Stimulated activated CD4-positive, alpha-beta T cell treated with anti-CD3 and anti-CD28 coated beads, Interleukin-1b, Interleukin-23, amount 100 ng/mL, for 1 hour (primary cell): ENCODE measurements at places on chromosomes 4 and X.

- no peak for DNase-seq
Measured at GRCh38 chr4:103086551-103086950, 10.0 kb upstream of the SLC9B2 start.

GRCh38 chr4:165709516-165709915 lies 163.5 kb upstream of the TLL1 start:
- DNase-seq, result no peak

- DNase-seq, result no peak
Measured at GRCh38 chrX:12987900-12988594, 13.1 kb downstream of the TMSB4X start.

DNA sequence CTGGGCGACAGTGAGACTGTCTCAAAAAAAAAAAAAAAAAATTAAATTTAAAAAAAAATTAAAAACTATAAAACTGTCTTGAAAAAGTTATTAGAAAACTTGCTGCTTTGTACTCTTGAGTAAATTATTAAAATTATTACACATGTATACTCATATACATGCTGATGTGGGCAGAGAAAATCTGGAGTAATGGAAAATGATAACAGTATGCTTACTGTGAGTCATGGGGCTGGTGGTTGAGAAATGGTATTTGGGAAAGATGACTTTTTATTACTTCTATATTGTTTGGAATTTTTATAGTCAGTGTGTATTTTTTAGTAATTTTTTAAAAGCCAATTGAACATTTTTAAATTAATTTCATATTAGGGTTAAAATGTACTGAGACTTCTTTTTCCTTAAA lies 7.5 kb downstream of the YY2 start:
- DNase-seq, result no peak

DNA sequence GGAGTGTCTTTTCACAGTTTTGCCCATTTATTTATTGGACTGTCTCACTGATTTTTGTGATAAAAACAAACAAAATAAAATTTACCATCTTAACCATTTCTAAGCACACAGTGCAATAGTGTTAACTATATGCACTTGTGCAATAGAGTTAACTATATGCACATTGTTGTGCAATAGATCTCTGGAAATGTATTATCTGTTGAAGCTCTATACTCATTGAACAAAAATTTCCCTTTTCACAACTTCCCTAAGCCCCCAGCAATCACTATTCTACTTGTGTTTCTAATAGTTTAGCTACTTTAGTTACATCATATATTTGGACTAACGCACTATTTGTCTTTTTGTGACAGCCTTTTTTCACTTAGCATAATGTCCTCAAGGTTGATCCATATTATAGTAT lies 59.7 kb upstream of the BEX4 start:
- DNase-seq, result no peak

- DNase-seq, result no peak
Measured at GRCh38 chrX:13899607-13900006, 82.7 kb upstream of the GPM6B start.

DNA sequence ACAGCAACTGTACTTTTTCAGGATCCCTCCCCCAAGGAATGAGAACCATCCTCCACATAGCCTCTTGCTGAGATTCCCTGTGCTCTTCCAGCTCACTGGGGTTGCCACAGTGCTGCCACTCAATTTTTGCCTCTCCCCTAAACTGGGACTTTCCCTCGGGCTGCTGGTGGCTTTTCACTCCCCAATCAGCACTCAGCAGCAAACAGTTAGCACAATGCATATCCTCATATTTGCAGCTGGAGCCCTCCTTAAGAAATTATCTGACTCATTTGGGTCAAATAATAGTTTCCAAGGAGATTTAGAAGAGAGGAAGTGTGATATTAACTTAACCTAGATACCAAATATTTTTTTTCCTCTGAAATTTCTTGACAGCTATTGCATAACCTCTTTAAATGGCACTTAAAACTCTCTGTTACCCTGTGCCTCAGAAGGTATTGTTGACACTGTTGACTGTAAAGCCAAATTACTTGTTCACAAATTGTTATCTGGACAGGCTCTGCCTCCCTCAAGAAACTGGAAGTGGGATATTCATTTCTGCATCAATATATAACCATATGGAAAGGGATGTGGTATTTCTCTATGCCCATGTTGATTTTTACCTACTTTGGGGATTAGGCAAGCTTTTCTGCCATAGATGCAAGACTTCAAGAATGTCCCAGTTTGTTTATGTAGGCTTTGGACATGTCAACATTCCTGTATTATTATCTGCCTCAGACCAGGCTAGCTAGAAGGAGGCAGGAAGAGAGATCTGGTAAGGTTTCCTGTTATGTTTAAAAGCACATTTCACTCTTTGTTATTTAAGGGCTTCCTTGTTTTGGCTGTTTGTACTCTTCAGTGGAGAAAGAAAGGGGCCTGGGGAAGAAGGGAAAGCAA lies 58.0 kb downstream of the SEPTIN11 start:
- DNase-seq, result no peak

DNA sequence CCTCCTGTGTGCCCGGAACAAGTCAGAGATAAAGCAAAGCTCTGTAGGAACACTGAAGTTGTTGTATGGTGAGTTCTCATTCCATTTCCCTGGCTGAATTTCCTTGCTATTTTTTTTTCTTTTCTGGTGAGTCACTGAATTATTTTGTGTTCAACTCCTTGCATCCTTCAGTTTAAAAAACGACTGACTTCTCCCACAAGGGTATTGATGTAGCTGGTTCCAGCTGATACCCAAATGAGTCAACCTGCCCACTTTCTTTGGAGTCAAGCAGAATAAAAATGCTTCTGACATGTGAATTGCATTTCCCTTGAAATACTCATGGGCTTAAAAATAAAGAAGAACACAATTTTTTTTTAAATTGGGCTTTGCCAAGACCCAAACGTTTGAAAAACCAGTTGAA lies 85.5 kb downstream of the SHOX start:
- DNase-seq, result no peak

GRCh38 chr4:25702848-25703247 lies 47.2 kb downstream of the SLC34A2 start:
- no peak for DNase-seq

DNA sequence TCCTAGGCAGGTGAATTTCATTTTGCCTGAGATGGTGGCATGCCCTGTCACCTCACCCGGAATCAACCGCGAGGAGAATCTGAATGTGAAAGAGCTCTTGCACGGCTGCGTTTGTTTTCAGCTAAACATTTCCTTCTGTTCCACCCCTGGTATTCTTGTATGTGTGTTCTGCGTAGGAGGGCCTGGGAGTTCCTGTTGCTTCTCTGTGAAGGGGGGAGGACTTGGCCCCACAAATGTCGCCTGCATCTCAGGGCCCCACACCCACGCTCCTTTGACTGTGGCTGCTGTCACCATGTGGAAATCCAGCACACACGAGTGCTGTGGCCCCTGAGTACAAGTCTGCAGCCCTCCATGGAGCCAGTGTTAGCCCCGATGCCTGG lies 45.8 kb upstream of the CLCN4 start:
- peak; percentile 29 for DNase-seq

GRCh38 chrX:9899640-9900111 lies 67.5 kb upstream of the CLDN34 start:
- no peak for DNase-seq

GRCh38 chr4:129362691-129363274 lies 266.8 kb downstream of the C4orf33 start:
- DNase-seq, result no peak

DNA sequence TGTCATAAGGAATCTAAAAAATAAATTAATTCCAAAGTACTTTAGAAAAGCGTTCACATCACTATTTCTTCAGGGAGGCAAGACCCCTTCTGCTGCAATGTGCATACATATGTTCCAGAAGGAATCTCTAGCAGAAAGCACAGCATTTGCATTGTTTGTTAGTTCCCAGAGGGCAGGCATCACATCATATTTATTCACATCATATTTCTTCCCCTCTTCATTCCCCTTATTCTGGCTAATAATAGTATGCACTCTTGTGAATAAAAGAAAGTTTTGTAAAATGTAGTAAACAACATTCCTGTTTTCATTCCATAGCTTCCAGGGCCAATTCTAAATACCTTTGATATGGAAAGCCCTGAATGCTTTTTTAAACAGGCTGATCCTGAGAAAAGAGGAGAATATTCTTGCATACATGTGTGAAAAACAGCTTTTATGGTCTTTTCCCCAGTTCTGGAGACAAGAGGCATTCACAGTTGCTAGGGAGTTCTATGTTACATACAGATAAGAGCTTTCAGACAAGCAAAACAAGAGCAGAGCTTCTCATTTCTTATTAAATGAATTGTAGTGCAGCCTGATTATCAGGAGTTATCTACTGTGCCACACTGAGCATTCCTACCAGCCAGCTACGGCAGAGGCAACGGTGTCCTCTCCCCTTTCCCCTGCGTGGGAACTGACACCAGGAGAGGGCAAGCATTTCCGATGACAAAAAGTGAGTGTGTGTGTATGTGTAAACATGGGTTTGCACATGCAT lies 15.2 kb downstream of the GATB start:
- no peak for DNase-seq

DNA sequence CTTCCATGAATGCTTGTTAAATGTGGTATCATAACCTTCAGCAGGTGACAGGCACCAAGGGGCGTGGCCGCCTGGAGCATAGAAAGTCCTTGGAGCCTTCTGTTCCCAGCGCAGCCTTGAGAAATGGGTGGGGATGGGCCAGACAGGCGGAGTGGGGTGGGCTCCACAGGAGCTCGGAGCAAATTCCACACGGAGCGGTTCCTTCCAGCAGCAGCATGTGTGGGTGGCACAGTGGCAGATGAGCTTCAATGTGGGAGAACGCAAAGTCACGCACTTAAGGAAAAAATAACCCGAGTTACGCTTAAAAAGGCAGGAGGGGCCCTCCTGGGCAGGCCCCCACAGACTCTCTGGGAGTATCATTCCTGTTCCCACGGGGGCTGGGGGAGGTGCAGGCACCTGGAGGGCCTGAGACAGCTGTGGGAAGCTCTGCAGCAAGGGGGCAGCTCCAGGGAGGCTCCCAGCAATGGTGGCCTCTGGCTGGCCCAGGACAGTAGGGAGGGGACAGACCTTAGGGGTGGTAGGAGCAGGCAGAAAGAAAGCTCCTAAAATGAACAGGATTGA lies 15.3 kb downstream of the TMEM271 start:
- DNase-seq, result no peak

DNA sequence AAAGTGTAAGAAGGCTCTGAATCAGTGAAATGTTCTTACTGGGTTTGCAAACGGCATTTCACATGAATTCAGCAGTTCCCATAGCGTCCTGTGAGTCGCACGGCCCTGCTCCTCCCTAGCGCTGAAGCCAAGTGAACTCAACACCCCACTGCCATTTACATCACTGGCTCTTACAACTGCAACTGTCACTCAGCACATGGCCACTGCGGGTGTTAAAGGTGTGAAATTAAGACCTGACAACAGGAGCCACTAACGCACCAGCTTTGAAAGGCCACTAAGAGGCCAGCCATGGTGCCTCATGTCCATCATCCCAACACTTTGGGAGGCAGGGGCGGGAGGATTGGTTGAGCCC lies 31.7 kb downstream of the RNF212 start:
- no peak for DNase-seq

GRCh38 chr4:90181644-90182043 lies 54.5 kb downstream of the CCSER1 start:
- no peak for DNase-seq

DNA sequence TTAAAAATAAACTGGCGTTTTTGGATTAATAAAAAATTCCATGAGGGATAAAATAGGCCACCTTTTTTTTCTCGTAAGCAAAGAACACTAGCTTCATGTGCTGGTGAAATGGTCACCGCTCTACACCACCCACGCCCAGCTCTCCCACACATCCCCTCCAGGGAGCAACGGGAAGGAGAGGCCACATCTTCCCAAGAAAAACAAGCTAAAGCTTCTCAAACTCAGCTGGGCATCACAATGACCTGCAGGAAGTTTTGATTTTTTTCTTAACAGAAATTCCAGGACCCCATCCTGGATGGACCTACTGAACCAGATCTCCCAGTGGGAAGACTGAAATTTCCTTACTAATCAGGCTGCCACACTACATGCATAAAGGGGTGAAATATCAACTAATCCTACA lies 9.8 kb downstream of the TSPAN5 start:
- no peak for DNase-seq

DNA sequence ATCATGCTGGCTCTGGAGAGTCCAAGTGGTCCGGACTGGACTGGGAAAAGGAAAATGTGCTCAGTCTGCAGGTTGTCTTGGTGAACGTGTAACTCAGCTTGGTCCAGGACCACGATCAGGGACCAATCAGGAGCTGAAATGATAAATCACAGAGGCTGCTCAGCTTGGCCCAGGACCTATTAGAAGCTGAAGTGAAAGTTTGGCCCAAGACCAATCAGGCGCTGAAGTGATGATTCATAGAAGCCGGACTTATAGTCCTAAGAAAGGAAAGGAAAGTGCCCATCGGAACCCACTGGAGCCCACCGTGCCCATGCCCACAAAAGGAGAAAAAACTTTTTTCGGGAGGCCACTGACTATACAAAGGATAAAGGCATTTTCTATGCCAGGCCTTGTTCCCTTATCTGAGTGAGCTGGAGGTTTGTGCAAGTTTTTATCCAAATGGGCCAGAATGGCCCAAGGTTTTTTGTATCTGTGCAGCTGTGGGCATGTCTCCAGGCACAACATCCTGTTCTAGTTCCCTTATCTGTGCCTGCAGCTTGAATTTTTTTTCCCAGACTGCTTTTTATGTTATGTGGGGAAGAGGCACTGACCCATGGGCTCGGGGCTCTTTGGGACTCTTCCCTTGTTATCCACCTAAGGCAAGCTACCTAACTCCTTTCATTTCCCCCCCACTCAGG lies 194.4 kb downstream of the FAM133A start:
- no peak for DNase-seq

DNA sequence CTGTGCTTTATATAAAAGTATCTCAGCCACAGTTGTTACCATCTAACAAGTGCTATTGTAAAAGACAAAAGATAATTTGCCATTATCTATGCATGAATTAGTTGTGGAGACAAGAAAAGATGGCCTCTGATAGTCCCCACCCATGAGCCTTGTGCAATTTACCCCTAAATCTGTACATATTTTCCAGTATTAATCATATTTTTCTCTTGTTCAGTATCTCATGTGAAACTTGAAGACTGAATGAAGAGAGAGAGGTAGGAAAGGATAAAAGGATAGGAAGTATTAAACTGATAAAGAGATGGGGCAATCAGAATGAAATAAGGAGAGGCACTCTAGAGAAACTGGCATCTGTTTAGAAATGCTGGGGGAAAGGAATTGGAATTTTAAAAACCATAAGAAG lies 3.7 kb downstream of the MYOZ2 start:
- DNase-seq, result no peak

GRCh38 chr4:113468165-113469022 lies 293.1 kb downstream of the CAMK2D start:
- DNase-seq, result no peak

GRCh38 chr4:53633608-53634007 lies 42.3 kb upstream of the LNX1 start:
- DNase-seq, result no peak
